ENCODE measurements at places on chromosomes 5 and 9.

- DNase-seq: no peak
Measured at GRCh38 chr5:38931731-38932130, 85.9 kb downstream of the OSMR start.

- DNase-seq: no peak
Measured at GRCh38 chr5:135498637-135498995, 37.1 kb downstream of the NEUROG1 start.

GRCh38 chr9:29613773-29614172 is 2040.5 kb upstream of the C9orf72 start:
- DNase-seq: no peak

DNA sequence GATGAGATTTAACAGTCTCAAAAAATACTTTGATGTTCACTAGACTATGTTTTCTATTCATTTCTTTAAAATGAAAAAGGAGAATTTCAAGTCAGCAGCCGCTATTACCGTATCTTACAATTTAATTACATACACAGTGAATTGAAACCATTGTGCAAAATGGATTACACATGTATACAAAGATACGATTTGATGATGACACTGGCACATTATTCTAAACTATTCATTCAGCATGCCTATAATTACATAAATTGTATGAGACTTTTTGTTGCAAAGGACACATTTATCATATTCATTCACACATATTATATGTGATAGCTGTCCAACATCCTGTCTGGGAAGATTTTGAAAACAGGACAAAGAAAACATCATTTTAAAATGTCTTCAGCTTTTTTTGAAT is 118.3 kb upstream of the VCAN start:
- no peak for DNase-seq

- no peak for DNase-seq
Measured at GRCh38 chr5:150987746-150988145, 32.6 kb upstream of the GPX3 start.
